ENCODE measurements at places on chromosomes 4 and X.

DNA sequence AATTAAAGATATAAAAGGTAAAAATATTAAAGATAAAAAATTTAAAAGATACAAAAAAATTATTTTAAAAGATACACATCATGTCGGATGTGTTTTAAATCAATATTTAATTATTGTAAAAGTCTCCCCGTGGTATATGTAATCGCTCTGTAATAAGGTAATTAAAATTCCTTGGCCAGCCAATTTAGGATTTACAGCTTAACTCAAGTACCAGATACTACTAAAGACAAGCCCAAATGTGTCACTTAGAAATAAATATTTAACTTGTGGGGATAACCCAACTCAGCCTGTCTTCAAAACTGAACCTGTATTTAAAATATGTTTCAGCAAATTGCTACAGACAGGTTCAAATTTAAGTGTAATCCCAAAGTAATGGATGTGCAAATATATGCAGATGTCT, 56.0 kb downstream of the GPR82 start:
- no peak for DNase-seq

- no peak for DNase-seq
These were observed 712.8 kb downstream of the FAT4 start for GRCh38 chr4:126027601-126028000.

DNA sequence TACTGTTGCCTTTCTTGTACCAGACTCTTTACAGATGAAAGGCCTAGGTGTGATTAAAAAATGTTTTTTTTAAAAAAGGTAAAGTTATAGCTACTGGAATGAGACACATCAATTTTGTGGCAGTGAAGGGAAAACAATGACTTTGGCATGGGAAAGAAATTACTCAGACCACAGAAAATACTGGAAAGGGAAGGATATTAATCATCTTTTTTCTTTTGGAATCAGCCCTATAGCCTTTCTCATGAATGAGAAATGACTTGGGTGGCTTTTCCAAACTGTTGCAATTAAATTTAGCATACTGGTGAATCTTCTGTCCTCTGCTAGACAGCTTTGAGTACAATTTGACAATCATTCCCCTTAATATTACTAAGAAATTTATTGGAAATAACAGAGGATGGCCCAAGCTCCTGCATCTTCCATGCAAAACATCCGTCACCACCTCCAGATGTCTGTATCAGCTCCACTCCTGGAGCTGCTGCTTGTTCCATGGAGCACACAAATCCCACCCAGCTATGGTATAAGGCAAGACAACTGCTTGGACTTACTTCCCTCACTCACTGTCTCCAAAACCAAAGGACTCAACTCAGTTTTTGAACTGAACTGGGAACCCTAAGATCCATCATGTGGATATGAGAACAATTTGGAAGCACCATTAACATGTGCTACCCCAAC, 97.6 kb upstream of the ARSJ start:
- DNase-seq, result no peak

GRCh38 chr4:89509708-89510281, 202.2 kb upstream of the GPRIN3 start:
- DNase-seq, result no peak

DNA sequence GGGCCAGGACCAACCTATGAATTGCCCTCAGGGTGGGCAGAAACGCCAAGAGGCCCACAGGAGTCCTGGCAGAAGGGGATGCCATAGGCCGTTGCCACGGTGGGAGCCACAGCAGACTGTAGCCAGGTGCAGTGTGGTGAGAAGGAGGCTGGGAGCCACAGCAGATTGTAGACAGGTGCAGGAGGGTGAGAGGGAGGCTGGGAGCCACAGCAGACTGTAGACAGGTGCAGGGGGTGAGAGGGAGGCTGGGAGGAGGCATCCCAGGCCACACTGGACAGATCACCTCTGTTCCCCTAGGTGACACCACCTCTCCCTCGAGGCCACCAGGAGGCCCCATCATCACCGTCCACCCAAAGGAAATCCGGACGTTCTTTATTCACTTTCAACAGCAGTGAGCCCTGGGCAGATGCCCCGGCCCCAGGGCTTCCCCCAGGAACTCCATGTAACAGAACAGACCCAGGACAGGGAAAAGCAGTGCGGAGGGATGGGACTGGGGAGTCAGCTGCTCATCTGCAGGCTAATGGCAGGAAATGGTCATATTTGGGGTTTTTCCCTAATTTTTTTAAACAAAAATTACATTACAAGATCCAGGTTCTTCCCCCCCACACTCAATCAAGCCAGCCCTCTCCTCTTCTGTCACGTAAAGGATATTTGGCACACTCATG, 19.5 kb upstream of the MRFAP1 start:
- DNase-seq, result no peak

GRCh38 chr4:188023682-188024081, 28.1 kb downstream of the ZFP42 start:
- DNase-seq, result no peak
